CMK (cell line): ENCODE measurements at places on chromosomes 5 and 9.

DNA sequence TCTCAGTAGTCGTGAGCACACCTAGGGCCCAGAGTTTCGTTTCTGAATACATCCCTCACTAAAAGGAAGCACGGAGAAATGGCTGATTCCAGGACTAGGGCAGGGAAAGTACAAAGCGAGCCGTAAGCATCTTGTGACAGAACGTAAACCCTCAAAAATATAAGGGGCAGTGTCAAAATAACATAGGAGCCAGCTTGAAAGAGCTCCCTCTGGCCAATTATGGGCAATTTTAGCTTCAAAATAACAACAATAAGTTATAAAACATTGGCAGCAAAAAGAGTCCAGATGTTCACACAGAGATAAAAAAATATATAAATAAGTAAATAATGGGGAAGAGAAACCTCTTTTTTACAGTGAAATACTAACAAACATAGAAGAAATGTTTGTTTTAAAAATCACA lies 18.5 kb upstream of the GLIS3 start:
- no peak for DNase-seq

DNA sequence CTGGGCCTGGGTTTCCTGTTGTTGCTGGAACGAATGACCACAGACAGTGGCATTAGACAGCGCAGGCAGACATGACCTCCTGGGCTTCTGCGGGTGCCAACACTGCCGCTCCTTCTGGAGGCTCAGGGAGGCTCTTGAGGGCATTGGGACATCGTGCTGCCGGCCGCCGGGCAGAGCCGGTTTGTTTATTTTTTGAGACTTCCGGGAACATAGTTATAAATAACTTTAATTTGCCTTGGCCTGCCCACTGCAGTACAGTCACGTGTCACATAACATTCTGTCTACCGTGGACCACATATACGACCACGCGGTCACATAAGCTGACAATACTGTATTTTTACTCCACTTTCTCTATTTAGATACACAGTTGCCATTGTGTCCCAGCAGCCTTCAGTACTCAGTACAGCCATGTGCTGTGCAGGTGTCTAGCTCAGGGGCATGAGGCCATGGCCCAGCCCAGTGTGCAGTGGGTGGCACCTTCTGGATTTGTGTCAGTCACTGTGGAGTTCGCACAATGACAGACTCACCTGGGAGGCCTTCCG lies 8.2 kb upstream of the TOR4A start:
- DNase-seq = no peak

- DNase-seq = no peak
These were observed 1.4 kb upstream of the NDFIP1 start for GRCh38 chr5:142107036-142107735.

GRCh38 chr9:75639971-75640610 lies 250.4 kb upstream of the PCSK5 start:
- no peak for DNase-seq

GRCh38 chr9:72041775-72042194 lies 18.6 kb downstream of the C9orf57 start:
- DNase-seq = no peak

- no peak for DNase-seq
These were observed 1.0 kb downstream of the FOCAD start for GRCh38 chr9:20684875-20685696.

- DNase-seq = no peak
These were observed 176.7 kb upstream of the TBC1D2 start for GRCh38 chr9:98432134-98432533.

- DNase-seq = no peak
These were observed 77.3 kb upstream of the ITGA1 start for GRCh38 chr5:52710310-52710971.

GRCh38 chr5:80483636-80484232 lies 4.2 kb upstream of the FAM151B start:
- no peak for DNase-seq

DNA sequence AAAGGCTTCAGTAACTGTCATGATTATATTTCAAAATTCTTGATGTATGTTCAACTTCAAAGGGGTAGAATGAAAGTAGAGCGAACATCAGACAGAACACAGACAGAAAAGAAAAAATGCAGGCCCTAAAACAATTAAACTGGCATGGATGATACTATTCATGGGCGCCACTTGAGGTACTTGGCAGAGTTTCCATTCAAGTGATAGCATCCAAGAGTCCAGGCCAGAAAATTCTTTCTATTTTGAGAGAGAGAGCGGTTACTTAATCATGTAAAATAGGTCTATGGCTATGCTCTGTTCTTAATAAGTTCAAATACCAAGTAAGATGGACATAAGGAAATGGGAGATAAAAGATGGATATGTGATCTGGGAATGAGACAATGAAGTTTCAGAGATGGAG lies 21.4 kb upstream of the PRR16 start:
- no peak for DNase-seq

GRCh38 chr5:132294728-132295504 lies 722 bp downstream of the SLC22A4 start:
- no peak for DNase-seq

DNA sequence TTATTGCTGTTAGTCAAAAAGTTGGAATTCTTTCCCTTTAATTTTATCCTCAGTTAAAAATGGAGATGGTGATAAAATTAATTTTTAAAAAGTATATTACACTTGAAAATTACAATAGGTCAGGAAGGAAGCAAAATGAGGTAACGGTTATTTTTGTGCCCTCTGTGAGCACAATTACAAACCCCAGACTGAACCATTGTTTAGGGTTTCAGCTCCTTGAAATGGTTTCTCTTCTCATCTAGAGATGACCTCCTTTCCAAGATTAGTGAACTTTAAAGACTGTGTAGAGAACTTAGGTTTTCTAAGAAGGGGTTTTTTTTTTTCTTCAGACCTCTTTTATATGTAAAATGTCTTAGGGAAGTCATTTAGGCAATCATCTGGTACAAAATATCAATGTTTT lies 126.2 kb upstream of the CHD1 start:
- no peak for DNase-seq

- DNase-seq = no peak
These were observed 50.6 kb downstream of the PCSK5 start for GRCh38 chr9:75941066-75941465.

DNA sequence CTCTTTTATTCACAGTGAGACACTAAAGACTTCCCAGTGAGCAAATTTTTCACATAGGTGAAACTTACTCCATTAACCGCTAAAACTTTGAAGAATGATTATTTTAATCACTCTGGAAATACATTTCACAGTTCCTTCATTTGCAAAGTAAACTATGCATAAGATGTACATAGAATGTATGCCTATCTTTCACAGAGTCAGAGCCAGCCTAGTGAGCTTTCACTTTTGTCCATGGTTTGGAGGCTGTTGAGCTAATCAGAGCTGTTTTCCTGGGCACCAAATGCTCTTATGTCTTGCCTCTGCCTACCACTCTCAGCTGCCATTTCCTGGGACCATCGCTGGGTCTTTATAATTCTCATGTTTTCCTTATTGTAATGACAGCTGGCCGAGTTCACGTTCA lies 67.3 kb downstream of the PDE8B start:
- DNase-seq = no peak

DNA sequence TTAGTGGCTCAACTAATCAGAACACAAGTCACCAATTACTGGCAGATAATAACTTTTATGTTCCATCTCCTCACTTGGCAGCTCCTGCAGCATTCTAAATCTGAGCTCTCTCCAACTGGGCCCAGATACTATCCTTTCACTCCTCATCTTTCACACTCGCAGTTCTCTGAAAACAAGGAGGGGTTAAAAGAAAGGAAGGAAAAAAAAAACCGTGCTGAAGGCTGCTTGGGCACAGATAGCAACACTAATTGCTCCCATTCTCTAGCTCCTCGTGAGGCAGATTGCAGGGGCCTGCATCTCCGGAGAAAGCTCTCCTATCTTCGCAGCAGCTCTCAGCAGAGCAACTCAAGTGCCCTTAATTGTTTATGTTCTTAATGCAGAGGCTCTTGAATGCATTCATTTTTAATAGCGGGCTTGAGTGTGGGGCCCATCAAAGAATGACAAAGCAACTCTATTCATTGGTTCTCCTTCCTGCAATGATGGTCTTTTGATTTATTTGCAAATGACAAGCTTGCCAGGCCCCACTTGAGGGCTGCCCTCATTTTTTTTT lies 23.9 kb downstream of the TLE1 start:
- DNase-seq = no peak

- no peak for DNase-seq
These were observed 129.6 kb upstream of the NMUR2 start for GRCh38 chr5:152534641-152535040.

DNA sequence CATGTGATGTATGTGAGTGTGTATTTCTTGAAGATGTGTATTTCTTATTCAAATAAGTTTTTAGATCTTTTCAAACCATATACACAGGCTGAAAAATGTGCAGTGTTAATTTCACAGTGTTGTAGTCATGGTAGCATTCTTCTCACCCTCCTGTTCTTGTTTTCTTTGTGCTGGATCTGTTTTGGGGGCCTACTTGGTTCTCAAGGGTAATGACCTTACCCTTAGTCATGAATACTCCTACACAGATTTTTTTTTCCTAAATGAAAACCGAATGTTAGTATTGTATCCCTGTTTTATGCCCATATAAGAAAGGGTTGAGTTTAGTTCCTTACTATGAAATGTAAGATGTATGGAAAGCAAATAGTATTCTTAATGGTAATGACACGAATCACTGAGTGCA lies 88.0 kb downstream of the SLC44A1 start:
- DNase-seq = no peak

DNA sequence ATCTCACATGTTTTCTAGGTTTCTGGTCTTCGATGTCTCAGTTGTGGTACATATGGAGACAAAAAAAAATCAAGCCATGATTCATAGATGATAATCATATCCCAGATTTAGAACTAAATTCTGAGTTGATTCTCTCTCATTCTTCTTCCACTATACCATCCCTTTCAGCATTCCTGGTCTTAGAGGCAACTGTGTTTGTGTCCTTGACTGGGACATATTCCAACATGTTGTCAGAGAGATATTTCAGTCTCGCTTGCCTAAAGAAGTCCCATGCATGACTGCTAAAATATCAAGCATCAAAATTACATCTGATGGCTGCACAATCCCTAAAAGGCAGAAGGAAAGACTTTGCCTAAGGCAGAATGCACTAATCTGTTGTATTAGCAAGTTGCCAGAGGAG lies 236.6 kb downstream of the PSAT1 start:
- DNase-seq = no peak

GRCh38 chr5:175104677-175105076 lies 339.3 kb downstream of the DRD1 start:
- no peak for DNase-seq

DNA sequence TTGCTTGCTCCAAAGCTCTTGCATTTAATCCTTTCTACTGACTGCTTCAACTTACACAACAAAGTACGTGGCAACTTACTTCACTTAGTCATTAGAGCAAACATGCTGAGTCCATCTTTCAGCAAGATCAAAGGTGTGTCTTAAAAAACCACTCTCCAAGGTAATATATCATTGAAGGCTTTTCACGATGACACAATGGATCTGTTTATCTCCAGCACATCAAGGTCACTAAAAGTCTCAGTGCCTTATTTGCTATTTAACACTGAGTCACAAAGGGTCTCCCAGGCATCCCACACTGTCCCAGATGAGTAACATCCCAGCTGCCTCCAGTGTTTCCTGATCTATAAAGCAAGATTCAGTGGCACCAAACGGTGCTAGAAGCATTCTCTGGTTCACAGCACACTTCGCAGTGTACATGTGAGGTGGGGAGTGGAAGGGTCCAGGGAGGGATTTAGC lies 3.7 kb upstream of the CLK4 start:
- no peak for DNase-seq

GRCh38 chr9:32247168-32247567 lies 137.3 kb upstream of the ACO1 start:
- no peak for DNase-seq

DNA sequence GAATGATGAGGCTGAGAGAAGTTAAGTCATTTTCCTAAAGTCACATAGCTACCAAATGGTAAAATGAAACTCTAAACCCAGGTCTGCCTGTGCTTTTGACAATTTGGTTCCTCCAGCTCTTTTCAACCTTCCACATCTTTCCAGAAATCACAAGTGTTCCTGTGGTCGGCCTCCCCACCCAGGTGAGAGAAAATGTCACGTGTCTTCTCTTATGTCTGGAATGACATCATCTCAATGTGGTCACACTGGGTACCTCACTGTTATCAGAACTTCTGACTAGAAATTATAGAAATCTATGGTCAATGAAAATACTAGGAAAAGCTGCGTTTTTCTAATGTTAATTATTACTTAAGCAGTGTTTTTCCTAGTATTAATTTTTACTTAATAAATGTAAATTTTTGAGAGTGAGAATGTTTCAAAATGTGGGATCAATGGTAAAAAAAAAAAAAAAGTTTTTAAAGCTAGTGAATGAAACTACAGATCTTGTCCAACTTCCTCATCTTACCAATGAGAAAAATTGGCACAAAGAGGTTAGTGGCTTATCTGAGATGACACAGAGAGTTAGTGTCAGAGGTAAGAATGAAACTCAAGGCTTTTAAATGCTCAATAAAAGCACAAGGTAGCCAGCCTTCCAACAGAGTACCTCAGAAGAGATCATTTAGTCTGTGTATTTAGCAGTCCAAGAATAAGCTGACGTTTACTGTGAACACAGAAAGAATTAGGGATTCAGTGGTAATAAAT lies 228.7 kb upstream of the NR4A3 start:
- DNase-seq = no peak

- no peak for DNase-seq
These were observed 26.9 kb downstream of the UIMC1 start for GRCh38 chr5:176979669-176980068.

DNA sequence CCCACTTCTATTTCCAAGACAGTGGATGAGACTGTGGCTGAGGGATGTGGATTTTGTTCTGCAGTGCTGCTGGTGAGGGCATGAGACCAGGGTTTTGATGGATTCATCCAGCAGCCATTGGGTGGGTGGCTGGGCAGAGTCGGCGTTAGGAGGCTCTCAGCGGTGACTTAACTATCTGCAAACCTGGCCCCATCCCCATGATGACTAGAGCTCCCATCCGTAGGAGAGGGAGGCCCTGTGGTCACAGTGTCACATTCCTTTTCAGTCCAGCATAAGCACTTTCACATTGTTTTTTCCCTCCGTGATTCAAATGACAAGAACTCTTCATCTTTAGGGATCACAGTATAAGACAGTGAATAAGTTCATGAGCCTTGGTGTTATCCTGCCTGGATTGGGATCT lies 60.4 kb upstream of the SPRY4 start:
- no peak for DNase-seq

DNA sequence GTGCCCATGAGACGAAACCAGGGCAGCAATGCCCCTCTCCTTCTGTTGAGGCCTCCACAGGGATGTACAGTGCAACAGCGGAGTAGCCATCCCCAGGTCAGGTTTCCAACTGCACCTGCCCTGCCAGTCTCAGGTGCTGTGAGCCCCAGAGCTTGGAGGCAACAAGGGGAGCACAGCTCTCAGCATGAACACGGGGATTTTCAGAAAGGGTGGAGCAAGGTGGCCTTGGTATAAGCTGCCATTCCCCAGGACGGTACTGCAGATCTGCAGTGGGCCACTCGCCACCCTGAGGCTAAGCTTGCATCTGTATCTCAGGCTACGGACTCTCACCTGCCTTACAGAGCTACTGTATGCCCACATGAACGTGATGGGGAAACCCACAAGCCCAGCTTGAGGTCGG lies 103.6 kb downstream of the GABBR2 start:
- no peak for DNase-seq

GRCh38 chr5:129379406-129379805 lies 80.7 kb upstream of the ADAMTS19 start:
- peak; percentile 14 for DNase-seq
